ENCODE measurements at places on chromosomes 13 and 19.

DNA sequence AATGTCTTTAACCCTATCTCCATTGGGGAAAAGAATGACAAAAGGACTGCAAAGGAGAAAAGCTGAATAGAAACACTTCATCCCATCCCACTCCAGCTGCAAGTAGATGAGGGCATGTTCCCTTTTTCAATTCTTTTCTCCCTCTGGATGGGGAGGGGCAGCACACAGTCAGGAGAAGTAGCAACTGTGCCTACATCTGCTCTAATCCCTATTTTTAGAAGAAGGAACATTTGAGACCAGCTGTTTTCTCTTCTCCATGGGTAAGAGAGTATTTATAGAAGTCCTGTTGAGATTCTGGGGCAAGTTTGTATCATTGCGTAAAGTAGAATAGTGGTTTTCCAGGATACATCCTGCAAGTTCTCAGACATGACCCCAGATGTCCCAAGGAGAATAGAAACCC is 9.3 kb upstream of the GTF3A start:
- no peak for DNase-seq

DNA sequence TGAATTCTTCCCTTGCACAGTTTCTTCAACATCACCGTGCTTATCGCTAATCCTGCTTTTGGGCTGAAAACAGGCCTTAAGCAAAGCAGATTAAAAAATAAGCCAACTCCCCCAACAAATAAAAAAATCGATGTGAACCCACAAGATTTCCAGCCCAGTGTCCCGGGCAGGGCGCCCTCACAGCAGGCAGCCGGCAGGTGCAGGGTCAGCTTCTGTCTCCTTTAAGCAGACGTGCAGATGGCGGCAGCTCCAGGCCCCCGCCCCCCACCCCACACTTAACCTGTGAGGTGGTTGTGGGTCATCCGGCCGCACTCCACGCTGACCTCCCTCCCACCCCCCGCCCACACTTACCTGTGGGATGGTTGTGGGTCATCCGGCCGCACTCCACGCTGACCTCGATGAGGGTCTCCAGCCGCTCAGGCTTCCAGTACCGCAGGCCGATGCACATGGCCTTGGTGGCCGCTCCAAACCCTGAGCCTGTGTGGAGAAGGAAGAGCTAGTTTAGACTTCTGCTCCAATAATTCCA is 19.8 kb downstream of the ADPRHL1 start:
- no peak for DNase-seq

GRCh38 chr19:53813996-53814395 is 10.1 kb downstream of the NLRP12 start:
- DNase-seq: no peak

DNA sequence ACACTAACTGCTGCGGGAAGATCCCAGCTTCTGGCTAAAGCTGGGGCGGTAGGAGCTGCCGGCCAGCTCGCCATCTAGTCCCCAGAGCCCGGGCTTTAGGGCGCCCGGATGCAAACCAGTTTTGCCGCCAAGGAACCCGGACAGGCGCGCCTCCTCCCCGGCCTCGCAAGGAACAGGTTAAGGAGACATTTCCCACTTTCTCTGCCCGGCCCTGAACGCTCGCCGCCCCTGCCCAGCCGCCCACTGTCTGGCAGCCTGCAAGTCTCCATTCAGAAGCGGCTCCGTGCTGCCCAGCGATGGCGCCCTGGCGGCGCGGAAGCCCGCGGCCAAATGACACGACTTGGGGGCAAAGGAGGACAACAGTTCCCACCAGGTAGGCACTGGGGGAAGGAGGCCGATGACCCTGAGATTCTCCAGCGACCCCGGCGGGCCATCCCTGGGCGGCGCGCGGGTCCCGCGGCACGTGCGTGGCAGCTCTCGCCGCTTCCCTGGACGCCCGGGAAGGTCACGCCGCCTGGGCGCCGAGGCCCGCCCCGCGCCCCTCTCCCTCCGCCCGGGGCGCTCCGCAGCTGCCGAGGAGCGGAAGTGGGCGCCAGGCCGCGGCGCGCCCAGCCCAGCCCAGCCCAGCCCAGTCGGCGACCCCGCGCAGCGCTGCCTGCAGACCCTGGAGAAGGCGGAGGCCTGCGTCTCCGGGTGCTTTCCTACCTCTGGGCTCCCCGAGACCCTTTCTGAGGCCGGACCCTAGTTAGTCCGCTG is 42.2 kb upstream of the HNRNPA1L2 start:
- DNase-seq: no peak

GRCh38 chr13:37602733-37603381 is 4.3 kb upstream of the POSTN start:
- DNase-seq: no peak

Measured in activated T-helper 1 cell treated with Interleukin-2 at 50 U/mL for 16 hours (primary cell).